ENCODE measurements at places on chromosomes 1 and 21. TPM values are rescaled to one million over a fixed set of nuclear protein-coding genes. Genes with fewer than 3 reads are reported as not detected.

CCDC17 gene
- 0.53 TPM for total RNA-seq

LCA5L gene
- 1.3 TPM for total RNA-seq

FCGR1A gene
- 0.40 TPM for total RNA-seq

VTCN1 gene
- total RNA-seq: not detected

PTAFR gene
- not detected for total RNA-seq

LORICRIN gene
- total RNA-seq: not detected

NUDT4B gene
- total RNA-seq: 26.1 TPM

NBPF19 gene
- 14.4 TPM for total RNA-seq

KHDRBS1 gene
- 56.6 TPM for total RNA-seq

TEX38 gene
- total RNA-seq: not detected

TENT5C gene
- 1.1 TPM for total RNA-seq

GJA5 gene
- 1.5 TPM for total RNA-seq

RNASEL gene
- 13.2 TPM for total RNA-seq

TTC22 gene
- total RNA-seq: under 0.01 TPM

KCNN3 gene
- total RNA-seq: 0.13 TPM
